ENCODE measurements at places on chromosomes 12 and 14. TPM values are rescaled to one million over a fixed set of nuclear protein-coding genes. Genes with fewer than 3 reads are reported as not detected.

DNA sequence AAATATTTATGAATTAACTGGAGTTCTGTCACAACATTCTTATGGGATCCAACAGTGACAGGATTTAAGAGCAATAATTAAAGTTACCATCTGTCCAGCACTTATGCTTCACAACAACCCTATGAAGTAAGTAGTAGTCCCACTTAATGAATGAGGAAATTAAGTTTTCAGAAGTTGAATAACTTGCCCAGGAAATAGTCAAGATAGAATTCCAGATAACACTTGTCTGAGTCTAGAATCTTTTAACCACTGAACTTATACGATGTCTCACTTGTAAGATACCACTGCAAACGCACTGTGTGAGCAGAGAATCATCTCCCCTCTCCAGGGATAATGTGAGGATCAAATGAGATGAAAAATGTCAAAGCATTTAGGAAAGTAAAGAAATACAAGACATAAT lies 3.3 kb upstream of the TTC9 start:
- ATAC-seq: no peak

DNA sequence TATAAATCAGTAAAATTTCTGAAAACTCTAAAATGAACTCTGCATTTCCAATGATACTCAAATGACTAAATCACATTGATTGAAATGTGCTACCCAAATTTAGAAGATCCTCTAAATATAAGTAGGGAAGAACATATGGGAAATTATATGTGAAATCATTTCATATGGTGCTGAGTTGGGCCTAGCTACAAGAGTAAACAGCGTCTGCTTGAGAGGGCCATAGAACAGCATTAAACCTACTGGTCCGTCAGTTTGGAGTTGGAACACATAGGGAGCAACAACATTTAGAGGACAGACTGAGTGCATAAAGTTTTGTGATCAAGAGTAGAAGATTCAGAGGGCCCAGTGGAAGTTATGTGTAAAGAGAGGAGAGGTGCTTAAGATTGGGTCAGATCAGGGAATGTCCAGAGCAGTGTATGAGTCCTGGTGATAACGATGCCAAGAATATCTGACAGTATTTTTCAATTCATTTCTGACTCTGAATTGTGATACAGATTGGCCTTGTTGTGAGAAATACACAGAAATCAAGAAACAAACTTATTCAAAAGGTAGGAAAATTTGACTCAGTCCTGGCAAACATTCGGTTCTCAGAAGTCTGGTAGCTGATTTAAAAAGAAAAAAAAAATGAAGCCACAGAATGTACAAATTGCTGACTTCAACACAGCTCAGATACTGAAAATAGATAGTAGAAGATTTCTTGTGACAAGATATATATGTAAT lies 362.2 kb downstream of the CCDC91 start:
- no peak for ATAC-seq

DNA sequence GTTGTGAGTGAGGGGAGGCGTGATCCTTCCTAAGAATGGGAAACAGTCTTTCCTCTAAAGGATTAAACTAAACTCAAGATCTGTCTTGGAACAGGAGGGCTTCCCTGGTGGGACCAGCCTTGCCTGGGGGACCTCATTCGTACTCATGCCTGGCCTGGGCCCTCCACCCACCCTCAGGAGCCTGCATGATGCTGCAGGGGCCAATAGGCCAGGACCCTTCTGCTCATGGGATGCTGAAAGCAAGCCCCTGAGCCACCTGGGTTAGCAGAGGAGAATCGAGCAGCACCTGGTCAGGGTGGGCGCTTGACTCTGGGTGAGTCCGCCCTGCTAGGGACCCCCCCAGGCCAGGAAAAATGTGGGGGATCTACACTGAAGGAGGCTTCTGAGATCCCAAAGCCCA lies 48.3 kb upstream of the FAM181A start:
- ATAC-seq: no peak

DNA sequence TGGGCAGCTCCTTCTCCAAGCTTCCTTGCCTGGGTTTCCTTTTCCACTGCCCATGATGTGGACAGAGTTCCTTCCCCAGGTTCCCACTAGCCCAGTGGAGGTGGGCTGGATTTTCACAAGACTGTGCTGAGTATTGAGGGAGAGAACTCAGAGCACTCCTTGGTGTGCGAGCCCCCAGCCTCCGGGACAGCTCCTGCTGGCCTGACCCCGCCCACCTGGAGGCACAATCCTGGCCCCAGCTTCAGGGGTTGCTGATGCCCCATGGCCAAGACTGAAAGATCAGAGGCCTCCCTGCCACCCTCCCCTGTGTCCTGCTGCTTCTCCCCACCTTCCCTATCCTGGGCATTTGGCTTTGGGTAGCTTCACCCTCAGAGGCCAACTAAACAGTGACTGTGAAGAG lies 7.7 kb downstream of the KCNH3 start:
- ATAC-seq: no peak

The FAM186B gene
- 1.1 TPM for total RNA-seq

DNA sequence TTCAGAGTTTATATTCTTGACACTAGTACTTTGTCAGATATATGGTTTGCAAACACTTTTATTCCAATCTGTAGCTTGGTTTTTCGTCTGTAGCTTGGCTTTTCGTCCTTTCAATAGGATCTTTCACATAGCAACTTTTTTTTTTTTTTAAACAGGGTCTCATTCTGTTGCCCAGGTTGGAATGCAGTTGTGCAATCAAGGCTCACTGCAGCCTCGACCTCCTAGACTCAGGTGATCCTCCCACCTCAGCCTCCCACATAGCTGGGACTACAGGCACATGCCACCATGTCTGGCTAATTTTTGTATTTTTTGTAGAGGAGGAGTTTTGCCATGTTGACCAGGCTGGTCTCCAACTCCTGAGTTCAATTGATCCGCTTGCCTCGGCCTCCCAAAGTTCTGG lies 460.4 kb upstream of the SOX5 start:
- no peak for ATAC-seq

DNA sequence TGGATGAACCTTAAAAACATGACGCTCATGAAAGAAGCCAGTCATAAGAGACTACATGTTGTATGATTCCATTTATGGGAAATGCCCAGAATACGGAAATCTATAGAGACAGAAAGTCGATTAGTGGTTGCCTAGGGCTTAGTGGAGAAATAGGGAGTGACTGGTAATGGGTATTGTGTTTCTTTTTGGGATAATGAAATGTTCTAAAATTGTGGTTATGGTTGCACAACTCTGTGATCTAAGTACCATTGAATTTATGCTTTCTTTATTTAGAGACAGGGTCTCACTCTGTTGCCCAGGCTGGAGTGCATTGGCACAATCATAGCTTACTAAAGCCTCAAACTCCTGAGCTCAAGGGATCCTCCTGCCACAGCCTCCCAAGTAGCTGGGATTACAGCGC lies 8.0 kb downstream of the RBMS2 start:
- no peak for ATAC-seq

- no peak for ATAC-seq
These were observed 728.0 kb downstream of the NOVA1 start for GRCh38 chr14:25869854-25870253.

DNA sequence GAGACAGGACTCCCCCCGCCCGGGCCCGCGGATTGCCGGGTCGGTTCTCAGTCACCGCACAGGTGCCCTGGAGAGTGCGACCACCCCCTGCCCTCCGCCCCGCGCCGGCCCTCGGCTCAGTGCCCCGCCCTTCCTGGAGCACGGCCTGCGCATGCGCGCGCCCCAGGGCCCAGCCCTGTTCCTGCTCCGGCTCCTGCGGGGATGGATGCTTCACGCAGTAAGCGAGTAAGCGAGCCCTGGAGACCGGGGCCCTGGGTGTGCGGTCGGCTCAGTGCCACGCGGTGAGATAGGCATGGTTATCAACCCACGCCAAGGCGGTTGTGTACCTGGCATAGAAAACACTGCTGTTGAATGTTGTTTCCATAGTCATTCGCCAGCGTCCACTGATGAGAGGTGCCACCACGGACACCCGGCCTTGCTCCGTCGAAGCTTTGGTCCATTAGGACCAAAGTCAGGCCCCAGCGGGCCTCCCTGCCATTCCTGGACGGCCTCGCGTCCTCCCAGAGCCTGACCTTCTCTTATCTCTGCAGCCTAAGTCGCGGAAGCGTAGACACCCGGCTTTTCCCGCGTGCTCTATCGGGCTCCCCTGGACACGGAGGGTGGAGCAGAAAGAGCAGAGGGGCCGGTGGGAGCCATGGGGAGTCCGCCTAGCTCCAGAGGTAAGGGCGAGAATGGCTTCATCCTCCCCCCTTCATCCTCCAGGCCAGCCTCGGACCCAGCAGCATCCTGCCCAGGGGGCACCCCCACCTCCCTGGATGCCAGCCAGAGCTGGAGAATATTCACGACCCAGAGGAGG lies 90.6 kb downstream of the PAPOLA start:
- peak; percentile 69 for ATAC-seq

DNA sequence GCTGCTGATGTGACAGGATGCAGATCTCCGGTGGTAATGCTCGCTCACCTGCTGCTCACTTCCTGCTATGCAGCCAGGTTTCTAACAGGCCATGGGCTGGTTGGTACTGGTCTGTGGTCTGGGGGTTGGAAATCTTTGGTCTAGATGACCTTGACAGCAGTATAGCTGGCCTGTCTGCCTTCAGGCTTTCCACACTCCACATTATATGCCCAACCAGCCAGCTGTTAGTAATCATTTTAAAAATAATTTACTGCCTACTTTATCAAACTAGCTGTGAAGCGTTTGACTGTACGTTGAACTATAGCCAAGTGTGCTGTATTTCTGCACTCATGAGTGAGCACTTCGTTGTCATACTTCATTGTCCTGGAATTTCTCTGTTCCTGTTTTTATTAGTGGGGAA lies 424.0 kb upstream of the GARIN6 start:
- ATAC-seq: no peak

The ZFHX2 gene
- 7.6 TPM for total RNA-seq

The PTGES3 gene
- 167 TPM for total RNA-seq

- no peak for ATAC-seq
These were observed 113.1 kb upstream of the OVCH1 start for GRCh38 chr12:29610473-29611170.

DNA sequence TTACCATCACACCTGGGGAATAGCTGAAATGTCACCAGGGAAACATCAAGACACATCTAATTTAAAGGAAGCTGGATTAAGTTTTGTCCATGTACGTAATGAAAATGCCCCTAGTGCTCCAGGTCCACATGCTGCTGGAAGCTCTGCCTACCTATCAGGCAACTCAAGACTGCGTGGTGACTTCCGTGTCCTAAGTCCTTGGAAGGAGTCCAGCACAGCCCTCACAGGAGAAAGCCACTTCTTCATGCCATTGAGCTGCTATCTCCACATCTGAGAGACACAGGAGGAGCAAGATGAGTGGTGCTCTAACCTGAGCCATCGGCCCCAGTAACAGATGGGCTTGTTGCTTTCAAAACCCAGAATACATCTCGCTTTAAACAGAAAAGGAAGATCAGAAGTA lies 316.4 kb downstream of the DPF3 start:
- no peak for ATAC-seq

GRCh38 chr14:33363682-33364081 lies 425.0 kb downstream of the NPAS3 start:
- no peak for ATAC-seq

The AREL1 gene
- total RNA-seq: 36.4 TPM

DNA sequence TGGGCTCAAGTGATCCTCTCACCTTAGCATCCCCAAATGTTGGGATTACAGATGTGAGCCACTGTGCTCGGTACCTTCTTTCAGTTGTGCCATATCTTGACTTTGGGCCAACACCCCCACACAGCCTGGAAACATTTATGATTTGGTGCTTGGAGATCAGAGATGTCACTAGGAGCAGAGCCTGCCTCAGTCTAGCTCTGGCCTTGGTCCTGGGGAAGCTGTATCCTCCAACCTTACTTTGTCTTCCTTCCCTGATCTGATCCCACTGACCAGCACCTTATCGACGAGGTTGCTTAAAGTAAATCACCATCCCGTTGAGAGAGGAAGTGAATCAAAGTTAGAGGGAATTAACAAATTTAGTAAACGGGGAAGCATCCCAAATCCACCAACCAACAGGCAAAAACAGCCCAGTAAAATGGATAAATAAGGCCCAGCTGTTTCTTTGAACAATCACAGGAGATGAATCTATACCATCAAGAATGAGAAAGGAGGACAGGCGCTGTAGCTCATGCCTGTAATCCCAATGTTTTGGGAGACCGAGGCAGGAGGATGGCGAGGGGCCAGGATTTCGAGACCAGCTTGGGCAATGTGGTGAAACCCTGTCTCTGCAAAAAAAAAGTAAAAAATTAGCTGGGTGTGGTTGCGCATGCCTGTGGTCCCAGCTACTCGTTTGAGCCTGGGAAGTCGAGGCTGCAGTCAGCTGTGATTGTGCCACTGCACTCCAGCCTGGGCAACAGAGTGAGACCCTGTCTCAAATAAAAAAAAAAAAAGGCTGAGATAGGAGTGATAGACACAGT lies 3.4 kb downstream of the PLBD2 start:
- ATAC-seq: no peak

The GPR65 gene
- total RNA-seq: 0.13 TPM

DNA sequence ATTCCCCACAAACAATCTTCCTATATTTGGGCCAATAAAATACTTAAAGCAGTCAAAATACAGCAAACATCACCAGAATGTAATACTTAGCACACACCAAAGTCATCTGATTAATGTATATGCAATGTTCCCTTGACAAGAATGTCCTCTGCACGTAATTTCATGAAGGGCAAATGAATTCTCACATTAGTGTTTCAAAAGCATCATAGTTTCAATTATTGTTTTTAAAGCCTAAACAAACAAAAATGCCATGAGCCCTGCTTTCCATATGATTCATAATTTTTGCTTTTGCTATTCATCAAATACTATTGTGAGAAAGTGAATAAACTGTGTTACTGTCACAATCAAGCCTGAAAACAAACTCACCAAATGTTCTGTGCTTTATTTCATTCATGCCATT lies 156.0 kb downstream of the EPS8 start:
- ATAC-seq: no peak

GRCh38 chr14:103144085-103144484 lies 20.8 kb downstream of the TNFAIP2 start:
- ATAC-seq: no peak

DNA sequence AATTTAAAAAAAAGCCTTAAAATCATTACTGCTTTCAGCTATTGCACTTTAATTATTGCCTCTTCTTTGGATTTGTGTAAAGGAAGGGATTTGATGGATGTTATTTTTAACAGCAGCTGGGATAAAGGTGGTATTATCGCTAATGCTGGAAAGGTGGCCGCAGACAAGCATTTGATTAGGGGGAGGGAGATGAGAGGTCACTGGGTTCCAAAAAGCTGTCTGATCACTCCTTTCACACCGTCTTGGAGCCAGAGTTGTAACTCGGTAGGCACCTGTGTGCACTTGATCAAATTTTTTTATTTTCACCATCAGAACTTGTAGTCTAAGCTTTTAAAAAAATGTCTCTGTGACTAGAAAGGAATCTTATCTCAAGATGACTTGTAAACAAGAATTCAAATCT lies 99.8 kb downstream of the AKAP6 start:
- ATAC-seq: no peak

DNA sequence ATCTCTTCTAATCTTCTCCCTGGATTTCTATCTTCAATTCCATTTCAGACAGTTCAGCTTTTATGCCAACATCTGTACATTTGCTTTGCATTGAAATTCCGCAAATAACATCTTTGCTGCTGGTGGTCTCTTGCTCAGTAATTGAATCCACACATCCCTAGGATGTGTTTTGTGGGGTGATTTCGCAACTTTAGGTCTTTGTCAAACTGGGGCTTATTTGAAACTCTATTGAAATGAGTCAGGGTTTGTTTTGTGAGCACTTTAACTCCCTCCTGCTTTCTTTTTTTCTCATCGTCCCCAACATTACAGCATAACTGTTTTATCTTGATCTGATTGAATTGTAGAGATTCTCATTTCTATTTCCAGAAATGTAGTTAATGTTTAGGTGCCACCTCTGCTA lies 404.3 kb downstream of the NPAS3 start:
- no peak for ATAC-seq

All from motor neuron (in vitro differentiated cells).